Fibroblast of skin of scalp (primary cell): ENCODE measurements at places on chromosomes 12 and 14.

GRCh38 chr12:28759333-28759732, 389.7 kb upstream of the FAR2 start:
- no peak for DNase-seq

- DNase-seq, result no peak
Observed at GRCh38 chr12:52835271-52836041, 1.3 kb upstream of the KRT79 start.

- peak; percentile 94 for DNase-seq
Observed at GRCh38 chr14:68548194-68549076, 244.4 kb downstream of the ZFP36L1 start.

DNA sequence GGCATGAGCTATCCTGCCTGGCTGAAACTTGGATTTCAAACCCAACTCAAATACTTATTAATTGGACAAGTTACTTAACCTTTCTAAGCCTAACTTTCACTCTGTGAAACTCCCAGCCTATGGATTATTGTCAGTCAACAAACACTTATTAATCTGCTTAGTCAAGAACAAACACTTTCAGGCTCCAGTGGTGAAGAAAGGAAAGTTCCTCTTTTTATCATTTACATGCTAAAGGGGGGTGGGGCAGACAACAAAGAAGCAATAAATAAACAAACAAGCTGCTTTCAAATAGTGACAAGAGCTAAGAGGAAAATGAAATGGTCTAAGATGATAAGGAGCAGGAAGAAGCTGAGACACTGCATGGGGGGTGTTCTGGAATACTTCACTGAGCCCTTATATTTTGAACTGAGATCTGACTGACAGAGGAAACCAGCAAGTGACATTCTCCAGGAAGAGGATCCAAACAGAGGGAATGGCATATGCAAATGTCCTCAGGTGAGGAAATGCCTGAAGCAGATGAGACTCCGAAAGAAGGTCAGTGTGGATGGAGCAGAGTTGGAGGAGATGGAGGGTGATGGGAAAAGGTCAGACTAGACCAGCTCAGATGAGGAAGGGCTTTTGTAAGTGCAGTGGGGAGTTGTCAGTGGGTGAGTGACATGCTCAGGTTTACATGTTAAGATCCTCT, 259.6 kb downstream of the ITPR2 start:
- no peak for DNase-seq
